ENCODE measurements at places on chromosomes 4 and X. TPM values are rescaled to one million over a fixed set of nuclear protein-coding genes. Genes with fewer than 3 reads are reported as not detected.
A peak's percentile ranks its signal among the peaks of the same experiment; 100 is the strongest.

Gene LARP7
- 22.3 TPM for total RNA-seq

Gene TEX13C
- not detected for total RNA-seq

Gene EREG
- total RNA-seq: not detected

Gene USP46
- 0.51 TPM for total RNA-seq

Gene AIMP1
- total RNA-seq: 15.1 TPM

Gene SSX4B
- total RNA-seq: not detected

- no peaks in the 10 kb centered on the region for H3K36me3 ChIP-seq
- no peak for DNase-seq
- no peak overlapping the region for H3K4me3 ChIP-seq
- no peak overlapping the region for H3K27ac ChIP-seq
- H3K4me1 ChIP-seq: no peaks in the 10 kb centered on the region
These were observed 127.1 kb downstream of the FBXO8 start for GRCh38 chr4:174156239-174156826.

- no peaks in the 10 kb centered on the region for H3K27me3 ChIP-seq
- peak; percentile 43 for DNase-seq
- no peak overlapping the region for H3K4me3 ChIP-seq
- H3K27ac ChIP-seq: no peak overlapping the region
These were observed 14.9 kb upstream of the LOC101059915 start for GRCh38 chrX:71652405-71652804.

GRCh38 chr4:120481756-120482155, 415.1 kb upstream of the MAD2L1 start:
- DNase-seq: no peak
- no peak overlapping the region for H3K4me3 ChIP-seq
- no peaks in the 10 kb centered on the region for H3K36me3 ChIP-seq

- no peaks in the 10 kb centered on the region for H3K4me1 ChIP-seq
- DNase-seq: no peak
- H3K27ac ChIP-seq: no peak overlapping the region
- H3K36me3 ChIP-seq: no peaks in the 10 kb centered on the region
These were observed 123.2 kb downstream of the TRIML1 start for GRCh38 chr4:188262464-188262863.

- no peak for DNase-seq
These were observed 670 bp downstream of the PAPSS1 start for GRCh38 chr4:107719207-107719921.

DNA sequence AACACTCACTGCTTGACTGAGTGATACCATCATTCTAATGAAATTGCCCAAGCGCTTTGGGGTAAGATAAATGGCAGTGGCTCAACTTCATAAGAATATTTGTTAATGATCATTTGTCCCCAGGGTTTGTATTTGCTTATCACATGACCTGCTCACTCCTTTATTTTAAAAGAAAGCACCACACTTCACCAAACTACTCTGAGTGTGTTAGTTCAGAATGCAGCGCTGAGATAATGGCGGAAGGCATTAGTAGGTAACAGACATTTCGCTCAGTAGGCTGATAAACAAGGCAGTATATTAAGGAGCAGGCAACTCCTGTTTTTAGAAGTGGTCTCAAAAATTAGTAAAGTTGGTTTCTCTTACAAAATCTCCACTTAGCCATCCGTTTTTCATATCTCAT, 1.6 kb downstream of the SNX25 start:
- no peak for DNase-seq
- H3K27ac ChIP-seq: peak overlapping the region; percentile 93
- H3K4me1 ChIP-seq: no peaks in the 10 kb centered on the region
- peak overlapping the region; percentile 35 for H3K4me3 ChIP-seq
- H3K27me3 ChIP-seq: no peaks in the 10 kb centered on the region

- no peak overlapping the region for H3K27ac ChIP-seq
- H3K36me3 ChIP-seq: no peaks in the 10 kb centered on the region
- DNase-seq: no peak
- H3K4me3 ChIP-seq: no peak overlapping the region
- H3K4me1 ChIP-seq: no peaks in the 10 kb centered on the region
These were observed 47.9 kb downstream of the TRIML1 start for GRCh38 chr4:188187106-188187505.

GRCh38 chr4:4320528-4320927, 30.5 kb downstream of the ZBTB49 start:
- no peaks in the 10 kb centered on the region for H3K4me1 ChIP-seq
- H3K36me3 ChIP-seq: no peaks in the 10 kb centered on the region
- DNase-seq: no peak
- H3K27ac ChIP-seq: no peak overlapping the region
- H3K27me3 ChIP-seq: no peaks in the 10 kb centered on the region

GRCh38 chr4:120466429-120466828, 399.8 kb upstream of the MAD2L1 start:
- no peaks in the 10 kb centered on the region for H3K36me3 ChIP-seq
- no peaks in the 10 kb centered on the region for H3K4me1 ChIP-seq
- no peaks in the 10 kb centered on the region for H3K27me3 ChIP-seq
- DNase-seq: no peak
- H3K27ac ChIP-seq: no peak overlapping the region
- H3K4me3 ChIP-seq: no peak overlapping the region

- no peaks in the 10 kb centered on the region for H3K36me3 ChIP-seq
- no peaks in the 10 kb centered on the region for H3K27me3 ChIP-seq
- DNase-seq: no peak
- no peak overlapping the region for H3K4me3 ChIP-seq
- peak overlapping the region; percentile 70 for H3K27ac ChIP-seq
- H3K4me1 ChIP-seq: peaks cover 3% of the 10 kb centered on the region
These were observed 11.9 kb downstream of the ENPEP start for GRCh38 chr4:110487873-110488272.

- no peaks in the 10 kb centered on the region for H3K36me3 ChIP-seq
- peak within 1 kb of the TSS; percentile 64 for H3K27ac ChIP-seq
- peak; percentile 32 for DNase-seq
- no peaks in the 10 kb centered on the region for H3K27me3 ChIP-seq
- no peaks in the 10 kb centered on the region for H3K4me1 ChIP-seq
- peak within 1 kb of the TSS; percentile 34 for H3K4me3 ChIP-seq
These were observed at the start of gene MXRA5 for GRCh38 chrX:3346501-3347259. Gene MXRA5 (minus strand): TSS chrX:3346652. CDS start chrX:3343833, 2,819 bp downstream.

DNA sequence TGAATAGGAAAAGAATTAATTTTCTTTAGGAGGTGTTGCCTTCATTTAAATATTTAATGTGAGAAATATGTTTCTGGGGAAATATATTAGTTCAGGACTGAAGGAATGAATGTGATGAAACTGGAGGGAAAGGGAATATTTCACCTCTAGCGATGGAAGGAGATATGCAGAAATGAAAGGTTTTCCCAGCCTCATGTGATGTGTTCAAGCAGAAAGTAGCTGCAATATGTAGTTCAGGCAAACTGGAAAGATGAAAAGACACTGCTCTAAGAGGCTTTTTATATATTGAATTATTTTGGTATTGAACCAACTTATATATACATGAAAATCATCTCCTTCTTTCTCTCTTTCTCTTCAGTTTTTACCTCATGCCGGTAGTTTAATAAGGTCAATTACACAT, 3.4 kb downstream of the GRID2 start:
- H3K36me3 ChIP-seq: no peaks in the 10 kb centered on the region
- H3K4me3 ChIP-seq: no peak overlapping the region
- no peak overlapping the region for H3K27ac ChIP-seq
- H3K27me3 ChIP-seq: peaks cover 33% of the 10 kb centered on the region

DNA sequence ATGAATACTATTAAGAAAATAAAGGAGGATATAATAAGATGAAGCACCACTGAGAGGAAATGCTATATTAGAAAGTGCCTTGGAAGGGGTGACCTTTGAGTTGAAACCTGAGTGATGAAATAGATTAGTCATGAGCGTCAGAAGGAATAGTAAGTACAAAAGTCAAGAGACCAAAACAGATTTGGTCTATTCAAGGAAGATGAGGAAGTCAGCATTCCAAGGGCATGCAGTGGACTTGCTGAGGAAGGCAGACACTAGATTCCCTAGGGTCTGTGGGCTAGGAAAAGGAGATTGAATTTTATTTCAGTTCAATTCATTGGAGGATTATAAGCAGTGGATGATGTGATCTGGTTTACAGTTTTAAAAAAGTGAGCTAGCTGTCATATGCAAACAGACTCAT, 73.0 kb upstream of the WDFY3 start:
- no peak overlapping the region for H3K4me3 ChIP-seq
- H3K36me3 ChIP-seq: no peaks in the 10 kb centered on the region
- no peak for DNase-seq
- H3K27me3 ChIP-seq: no peaks in the 10 kb centered on the region
- H3K4me1 ChIP-seq: no peaks in the 10 kb centered on the region

GRCh38 chrX:37959212-37960021, 46.9 kb upstream of the SYTL5 start:
- no peak overlapping the region for H3K27ac ChIP-seq
- DNase-seq: no peak
- no peaks in the 10 kb centered on the region for H3K27me3 ChIP-seq
- H3K4me3 ChIP-seq: no peak overlapping the region
- H3K4me1 ChIP-seq: no peaks in the 10 kb centered on the region
- no peaks in the 10 kb centered on the region for H3K36me3 ChIP-seq

DNA sequence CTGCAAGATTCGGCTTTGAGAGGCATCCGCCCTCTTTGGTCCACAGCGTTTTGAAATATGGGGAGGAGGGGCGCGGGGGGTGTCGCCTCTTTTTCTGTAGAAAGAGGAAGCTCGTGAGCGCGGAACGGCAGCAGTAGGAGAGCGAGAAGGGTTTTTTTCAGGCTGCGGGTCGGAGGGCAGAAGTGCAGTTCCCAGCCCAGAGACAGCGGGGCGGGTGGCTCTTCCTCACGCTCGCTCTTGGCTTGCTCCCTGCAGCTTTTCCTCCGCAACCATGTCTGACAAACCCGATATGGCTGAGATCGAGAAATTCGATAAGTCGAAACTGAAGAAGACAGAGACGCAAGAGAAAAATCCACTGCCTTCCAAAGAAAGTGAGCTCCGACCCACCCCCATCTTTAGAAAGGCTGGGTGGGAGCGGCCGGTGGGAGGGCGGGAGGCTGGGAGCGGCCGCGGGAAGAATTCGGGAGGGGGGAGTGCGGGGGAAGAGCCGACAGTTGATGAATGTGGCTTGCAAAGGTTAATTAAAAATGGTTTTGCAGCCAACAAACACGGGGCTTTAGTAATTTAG, 1.2 kb downstream of the TMSB4X start:
- DNase-seq: peak; percentile 47
- no peaks in the 10 kb centered on the region for H3K36me3 ChIP-seq
- no peaks in the 10 kb centered on the region for H3K4me1 ChIP-seq
- H3K4me3 ChIP-seq: peak overlapping the region; percentile 50

- no peaks in the 10 kb centered on the region for H3K4me1 ChIP-seq
- no peaks in the 10 kb centered on the region for H3K27me3 ChIP-seq
- H3K36me3 ChIP-seq: no peaks in the 10 kb centered on the region
- no peak overlapping the region for H3K4me3 ChIP-seq
- no peak overlapping the region for H3K27ac ChIP-seq
- DNase-seq: no peak
These were observed 365.5 kb downstream of the PCDH7 start for GRCh38 chr4:31085689-31086088.

DNA sequence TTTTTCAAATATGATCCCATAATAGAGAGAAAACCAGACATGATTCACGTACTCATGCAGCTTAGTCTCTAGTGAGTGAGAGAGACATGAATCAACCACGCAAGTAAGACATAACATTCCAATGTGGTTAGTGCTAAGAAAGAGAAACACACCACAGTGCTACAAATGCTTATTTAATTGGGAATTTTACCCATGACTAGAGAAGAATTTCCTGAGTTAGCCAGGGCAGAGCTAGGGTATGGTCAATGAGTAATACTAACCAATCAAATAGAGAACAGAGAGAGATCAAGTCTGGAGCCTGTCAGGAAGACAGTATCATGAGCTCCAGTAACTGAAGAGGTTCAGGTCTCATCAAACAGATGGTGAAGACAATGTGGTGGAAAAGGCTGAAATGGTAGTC, 495.2 kb downstream of the PDGFC start:
- no peaks in the 10 kb centered on the region for H3K4me1 ChIP-seq
- no peak for DNase-seq
- no peaks in the 10 kb centered on the region for H3K27me3 ChIP-seq
- no peaks in the 10 kb centered on the region for H3K36me3 ChIP-seq
- H3K27ac ChIP-seq: peak overlapping the region; percentile 56

GRCh38 chr4:118326585-118326984, 26.2 kb downstream of the PRSS12 start:
- no peaks in the 10 kb centered on the region for H3K4me1 ChIP-seq
- no peaks in the 10 kb centered on the region for H3K36me3 ChIP-seq
- H3K4me3 ChIP-seq: no peak overlapping the region
- no peak overlapping the region for H3K27ac ChIP-seq
